A673 (cell line): ENCODE measurements at places on chromosomes 12 and 14. TPM values are rescaled to one million over a fixed set of nuclear protein-coding genes. Genes with fewer than 3 reads are reported as not detected.

DEPDC4 gene
- total RNA-seq: 2.0 and 3.2 TPM in 2 replicates

OTX2 gene
- 129 and 147 TPM in 2 replicates for total RNA-seq

NUP107 gene
- total RNA-seq: 127 and 128 TPM in 2 replicates

PZP gene
- not detected in 2 replicates for total RNA-seq

GZMH gene
- not detected in 2 replicates for total RNA-seq
